Right lobe of liver (tissue), 6 donors: ENCODE measurements at places on chromosomes 3 and 15.
A peak's percentile ranks its signal among the peaks of the same experiment; 100 is the strongest.

- DNase-seq = no peak
Measured at GRCh38 chr3:145953316-145953715, 207.7 kb downstream of the PLOD2 start.

GRCh38 chr15:29692527-29692926, 129.7 kb downstream of the TJP1 start:
- DNase-seq = no peak

GRCh38 chr3:73094129-73094528, 32.7 kb downstream of the EBLN2 start:
- DNase-seq = no peak

DNA sequence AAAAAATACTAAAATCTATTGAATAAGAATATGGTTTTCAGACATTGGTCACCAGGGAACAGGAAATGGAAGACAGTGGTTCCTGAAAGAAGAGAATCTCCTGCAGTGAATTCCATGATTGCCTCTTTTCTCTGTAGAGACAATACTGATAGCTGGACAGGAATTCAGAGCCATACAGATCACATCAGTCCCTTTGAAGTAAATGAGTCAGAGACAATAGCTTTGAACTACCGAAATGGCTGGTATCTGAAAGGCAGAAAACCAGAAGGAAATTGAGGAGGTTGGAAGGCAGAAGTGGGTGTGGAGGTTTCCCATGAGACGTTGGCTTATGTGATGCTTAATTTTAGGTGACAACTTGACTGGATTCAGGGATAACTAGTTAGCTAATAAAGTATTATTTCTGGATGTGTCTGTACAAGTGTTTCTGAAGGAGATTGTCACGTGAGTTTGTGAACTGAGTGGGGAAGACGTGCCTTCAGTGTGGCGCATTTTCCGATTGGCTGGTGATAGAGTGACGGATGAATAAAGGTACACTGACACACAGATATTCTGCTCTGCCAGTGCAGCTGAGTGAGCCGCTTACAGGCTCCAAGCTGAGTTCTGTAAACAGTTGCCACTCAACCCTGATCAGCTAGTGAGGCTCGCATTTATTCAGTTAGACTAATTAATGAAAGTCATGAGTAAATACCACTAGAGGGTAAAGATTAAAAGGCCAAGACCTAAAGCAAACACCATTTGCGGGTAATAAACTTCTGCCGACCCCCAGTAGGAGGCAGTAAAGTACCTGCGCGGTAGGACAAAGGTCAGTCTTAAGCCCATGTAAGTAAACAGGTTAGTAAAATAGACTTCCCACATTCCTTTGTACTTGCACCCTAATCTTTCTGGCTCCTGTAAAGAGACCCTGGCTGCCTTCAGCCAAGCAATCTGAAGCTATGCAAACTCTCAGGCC, 1298.6 kb downstream of the SI start:
- DNase-seq = no peak

- no peak for DNase-seq
Measured at GRCh38 chr3:188125076-188125475, 28.9 kb upstream of the LPP start.

- peak; percentile 36 for DNase-seq
Measured at GRCh38 chr15:73052653-73053397, 562 bp downstream of the NEO1 start.

- peak; percentile 42 for DNase-seq
Measured at GRCh38 chr15:96333131-96334016, 2.9 kb downstream of the NR2F2 start.
